Trophoblast cell (in vitro differentiated cells and primary cell): ENCODE measurements at places on chromosomes 1 and 21.
A peak's percentile ranks its signal among the peaks of the same experiment; 100 is the strongest.

DNA sequence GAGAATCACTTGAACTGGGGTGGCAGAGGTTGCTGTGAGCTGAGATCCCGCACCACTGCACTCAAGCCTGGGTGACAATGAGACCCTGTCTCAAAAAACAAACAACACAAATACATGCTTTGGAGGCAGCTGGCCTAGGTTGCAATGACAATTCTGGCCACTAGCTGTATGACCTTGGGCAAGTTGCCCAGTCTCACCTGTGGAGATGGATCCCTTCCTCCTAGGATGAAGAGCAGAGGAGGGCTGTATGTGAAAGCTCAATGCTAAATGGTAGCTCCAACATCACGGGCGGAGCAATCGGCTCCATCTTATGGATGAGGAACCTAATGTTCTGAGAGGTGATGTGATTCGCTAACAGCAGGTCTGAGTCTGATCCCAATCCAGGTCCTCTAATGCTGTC, 20.6 kb downstream of the ADORA1 start:
- peak; percentile 21 for DNase-seq

- DNase-seq: no peak
Measured at GRCh38 chr1:15489052-15489736, 13.3 kb downstream of the CELA2B start.

DNA sequence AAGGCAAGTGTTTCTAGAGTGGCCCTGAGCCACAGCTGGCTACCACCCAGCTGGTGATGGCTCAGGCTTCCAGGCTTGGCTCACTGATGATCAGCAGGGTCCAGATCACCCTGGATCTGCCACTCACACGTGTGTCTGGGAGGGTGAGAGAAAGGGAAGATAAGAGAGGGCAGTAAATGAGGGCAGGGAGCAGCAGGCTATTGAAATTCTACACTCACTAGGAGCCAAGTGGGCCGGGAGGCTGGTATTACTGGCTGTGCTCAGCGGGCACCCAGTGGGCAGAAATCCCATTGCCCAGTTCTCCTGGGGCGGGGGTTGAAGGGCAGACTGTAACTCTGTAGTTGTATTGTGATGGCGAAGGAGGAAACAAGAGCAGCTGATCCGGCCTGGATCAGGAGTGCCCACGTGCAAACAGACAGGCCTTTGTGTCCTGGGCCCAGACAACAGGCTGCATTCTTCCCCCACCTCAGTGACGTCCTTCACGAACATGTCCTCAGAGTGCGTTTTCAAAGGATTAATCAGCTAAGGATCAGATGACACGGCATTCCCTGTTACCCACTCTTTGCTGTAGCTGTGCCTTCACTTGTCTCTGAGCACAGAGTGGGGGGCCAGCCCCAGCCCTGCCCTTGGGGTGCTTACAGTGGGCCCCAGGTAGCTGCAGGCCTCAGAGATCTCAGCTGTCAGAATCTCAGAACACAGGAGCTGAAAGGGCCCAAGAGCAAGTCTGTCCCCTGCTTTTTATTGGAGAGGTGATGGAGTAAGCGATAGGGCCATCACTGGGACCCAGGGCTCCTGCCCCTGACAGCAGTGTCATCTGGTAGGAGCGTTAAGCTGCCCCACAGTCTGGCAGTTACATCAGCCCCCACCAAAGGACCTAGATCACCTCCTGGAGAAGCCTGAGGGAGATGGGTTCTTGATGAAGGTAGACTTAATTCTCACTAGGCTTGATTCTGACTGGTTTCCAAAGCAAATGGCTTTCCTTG, 60.5 kb downstream of the ATP1A1 start:
- DNase-seq: peak; percentile 58

DNA sequence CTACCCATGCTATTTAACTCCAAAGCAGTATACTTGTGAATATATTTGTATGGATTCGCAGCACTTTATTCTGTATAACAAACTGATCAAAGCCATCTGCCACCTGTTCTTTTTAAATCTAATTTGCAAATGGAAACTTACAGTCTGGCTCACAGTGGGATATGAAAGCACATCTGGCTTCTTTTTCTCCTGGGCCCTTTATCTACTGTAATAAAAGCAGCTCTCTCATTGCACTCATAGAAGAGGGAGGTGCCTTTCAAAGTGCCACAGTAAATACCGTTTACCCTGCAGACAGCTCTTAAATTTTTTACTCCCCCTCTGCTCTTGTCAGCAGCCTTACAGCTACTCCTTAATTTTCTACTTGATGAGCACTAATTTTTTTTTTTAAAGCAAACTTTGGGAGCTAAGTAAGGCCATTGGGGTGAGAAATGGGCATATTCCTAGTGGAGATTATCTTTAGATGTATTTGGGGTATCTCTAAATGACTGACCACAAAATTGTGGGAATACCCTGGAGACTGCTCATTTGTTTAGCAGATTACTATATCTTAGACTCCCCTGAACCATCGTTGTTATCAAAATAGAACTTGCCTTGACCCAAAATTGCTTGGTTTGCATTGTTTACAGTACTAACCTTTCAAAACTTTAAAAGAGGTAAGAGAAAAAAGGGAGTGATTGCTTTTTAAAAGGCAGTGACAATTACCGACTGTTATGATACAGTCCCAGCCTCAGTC, 110.1 kb downstream of the VPS13D start:
- no peak for DNase-seq

GRCh38 chr1:203629507-203630082, 3.0 kb downstream of the ATP2B4 start:
- DNase-seq: no peak

DNA sequence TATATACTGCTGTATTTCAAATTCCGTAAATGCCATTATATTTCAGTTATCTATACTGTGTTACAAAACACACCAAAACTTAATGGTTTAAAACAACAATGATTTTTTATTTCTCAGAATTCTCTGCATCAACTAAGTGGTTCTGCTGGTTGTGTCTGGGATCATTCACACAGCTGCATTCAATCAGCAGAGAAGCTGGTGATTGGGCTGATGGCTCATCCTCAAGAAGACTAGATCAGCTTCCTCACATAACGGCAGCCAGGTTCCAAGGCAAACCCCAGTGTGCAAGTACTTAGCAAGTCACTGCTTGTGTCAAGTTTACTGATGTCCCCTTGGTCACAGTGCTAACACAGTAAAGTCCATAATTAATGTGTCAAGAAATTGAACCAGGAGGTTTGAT, 86.3 kb upstream of the VANGL1 start:
- DNase-seq: no peak

DNA sequence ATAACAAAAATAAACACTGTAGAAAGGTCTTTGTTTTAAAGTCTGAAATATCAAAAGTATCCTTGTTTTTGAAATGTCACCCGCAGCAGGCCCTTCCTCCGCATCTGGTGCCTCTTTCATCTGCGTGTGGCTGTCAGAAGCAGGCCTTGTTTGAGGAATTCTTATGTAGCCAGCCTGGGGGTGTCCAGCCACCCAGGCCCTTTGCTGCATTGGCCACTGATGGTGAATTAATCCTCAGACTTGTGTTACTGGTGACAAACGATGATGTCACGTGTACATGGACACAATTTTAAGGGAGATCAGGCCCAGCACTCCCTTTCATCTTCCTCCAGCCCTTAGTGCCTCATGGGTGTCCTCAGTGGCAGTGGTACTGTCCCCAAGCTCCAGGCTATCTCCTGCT, 208.0 kb upstream of the GALNT2 start:
- no peak for DNase-seq

DNA sequence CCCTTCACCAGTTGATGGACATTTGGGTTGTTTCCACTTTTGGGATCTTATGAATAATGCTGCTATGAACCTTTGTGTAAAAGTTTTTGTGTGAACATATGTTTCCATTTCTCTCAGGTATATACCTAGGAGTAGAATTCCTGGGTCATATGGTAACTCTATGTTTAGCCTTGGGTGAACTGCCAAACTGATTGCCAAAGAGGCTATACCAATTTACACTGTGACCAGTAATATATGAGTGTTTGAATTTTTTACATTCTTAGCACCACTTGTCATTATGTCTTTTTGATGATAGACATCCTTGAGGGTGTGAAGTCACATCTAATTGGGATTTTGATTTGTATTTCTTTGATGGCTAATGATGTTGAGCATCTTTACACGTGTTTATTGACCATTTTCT, 290.1 kb downstream of the DUSP10 start:
- DNase-seq: peak; percentile 35

DNA sequence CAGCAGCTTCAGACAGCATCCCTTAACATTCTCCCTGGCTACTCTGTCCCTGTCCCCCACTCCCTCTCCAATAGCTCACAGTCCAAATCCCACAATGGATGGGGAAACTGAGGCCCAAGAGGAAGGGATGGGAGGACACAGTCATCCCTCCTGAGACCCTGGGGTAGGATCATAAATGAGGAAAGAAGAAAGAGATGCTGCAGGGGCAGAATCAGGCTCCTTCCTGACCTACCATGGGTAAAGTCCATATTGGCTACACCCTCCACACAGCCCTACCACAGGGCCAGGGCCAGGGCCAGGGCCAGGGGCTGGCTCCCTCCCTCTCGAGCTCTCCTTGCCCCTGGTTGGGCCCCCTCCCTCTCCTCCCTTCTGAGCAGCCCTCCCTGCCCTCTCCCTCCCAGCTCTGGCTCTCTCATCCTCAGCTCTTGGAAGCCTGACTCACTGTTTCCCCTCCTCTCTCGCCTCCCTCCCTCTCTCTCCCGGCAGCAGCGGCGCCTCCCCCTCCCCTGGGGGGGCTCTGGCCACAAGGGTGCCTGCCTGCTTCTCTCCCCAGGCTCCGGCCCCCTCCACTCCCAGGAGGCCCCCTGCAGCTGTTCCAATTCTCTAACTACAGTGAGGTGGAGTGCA, 4.9 kb downstream of the AHDC1 start:
- DNase-seq: no peak

- DNase-seq: no peak
Measured at GRCh38 chr1:89705901-89706699, 73.2 kb downstream of the LRRC8C start.

GRCh38 chr1:52640697-52641096, 7.7 kb downstream of the SHISAL2A start:
- DNase-seq: no peak

DNA sequence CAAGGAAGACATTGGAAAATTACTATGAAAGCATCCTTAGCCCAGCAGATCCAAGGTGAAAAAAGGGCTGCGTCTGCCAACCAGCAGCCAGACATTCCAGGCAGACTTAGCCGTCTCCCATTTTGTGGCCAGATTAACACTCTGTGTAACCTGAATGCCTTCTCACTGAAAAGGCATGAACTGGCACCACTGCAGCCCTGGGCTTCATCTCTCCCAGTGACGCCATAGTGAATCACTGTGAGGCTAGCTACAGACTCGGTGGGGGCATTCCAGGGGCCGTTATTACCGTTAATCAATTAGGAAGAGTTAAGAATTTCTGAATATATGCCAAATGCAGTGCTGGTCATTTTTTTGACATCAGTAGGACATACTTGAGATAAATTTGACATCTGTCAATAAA, 627.4 kb downstream of the LMO4 start:
- DNase-seq: peak; percentile 88

- DNase-seq: peak; percentile 56
Measured at GRCh38 chr1:98794196-98794886, 132.8 kb downstream of the SNX7 start.

DNA sequence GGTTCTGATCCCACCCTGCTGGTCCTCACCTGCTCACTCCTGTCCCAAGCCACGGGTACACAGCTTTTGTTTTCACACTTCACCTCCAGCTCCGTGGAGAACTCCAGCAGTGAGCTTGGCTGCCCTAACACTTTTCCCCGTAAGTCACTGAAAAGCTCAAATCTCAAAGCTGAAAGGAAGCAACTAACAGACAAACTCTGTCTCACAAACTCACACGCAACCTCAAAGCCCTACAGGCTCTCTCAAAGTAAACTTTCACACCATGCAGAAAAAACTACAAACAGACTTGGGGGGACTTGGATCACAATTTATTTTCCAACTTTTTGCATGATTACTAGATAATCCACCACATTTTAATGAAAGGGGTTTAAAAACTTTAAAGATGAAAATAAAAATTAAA, 88.3 kb downstream of the AK5 start:
- DNase-seq: no peak

DNA sequence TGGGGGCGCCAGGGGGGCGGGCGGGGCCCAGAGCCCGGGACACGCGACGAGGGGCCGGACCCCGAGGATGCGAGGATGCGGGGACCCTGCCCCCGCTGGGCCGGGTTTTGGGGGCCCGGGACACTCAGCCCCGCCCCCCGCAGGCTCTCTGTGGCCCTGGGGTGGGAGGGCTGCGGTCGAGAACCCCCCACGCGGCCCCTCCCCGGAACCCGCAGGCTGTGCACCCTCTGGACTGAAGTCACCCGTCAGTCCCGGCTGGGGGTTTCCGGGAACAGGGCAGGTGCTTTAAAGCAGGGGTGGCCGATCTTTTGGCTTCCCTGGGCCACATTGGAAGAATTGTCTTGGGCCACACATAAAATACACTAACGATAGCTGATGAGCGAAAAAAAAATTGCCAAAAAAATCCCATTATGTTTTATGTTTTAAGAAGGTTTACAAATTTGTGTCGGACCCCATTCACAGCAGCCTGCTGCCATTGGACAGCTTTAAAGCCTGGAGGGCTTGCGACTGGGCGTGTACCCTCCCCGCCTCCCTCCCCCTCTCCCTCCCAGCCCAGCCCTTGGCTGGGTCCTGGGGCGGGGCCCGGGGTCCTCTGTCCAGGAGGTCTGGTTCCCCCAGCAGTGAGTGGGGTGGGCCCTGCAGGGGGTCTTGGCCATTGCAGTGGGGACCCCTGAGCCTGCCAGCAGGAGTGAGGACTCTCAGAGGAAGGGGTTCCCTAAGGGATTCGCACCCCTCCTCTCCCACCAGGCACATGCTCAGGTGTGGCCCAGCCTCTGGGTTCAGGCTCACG, 21.6 kb upstream of the C1orf159 start:
- no peak for DNase-seq

GRCh38 chr1:31183126-31183525, 56.6 kb downstream of the NKAIN1 start:
- peak; percentile 21 for DNase-seq

DNA sequence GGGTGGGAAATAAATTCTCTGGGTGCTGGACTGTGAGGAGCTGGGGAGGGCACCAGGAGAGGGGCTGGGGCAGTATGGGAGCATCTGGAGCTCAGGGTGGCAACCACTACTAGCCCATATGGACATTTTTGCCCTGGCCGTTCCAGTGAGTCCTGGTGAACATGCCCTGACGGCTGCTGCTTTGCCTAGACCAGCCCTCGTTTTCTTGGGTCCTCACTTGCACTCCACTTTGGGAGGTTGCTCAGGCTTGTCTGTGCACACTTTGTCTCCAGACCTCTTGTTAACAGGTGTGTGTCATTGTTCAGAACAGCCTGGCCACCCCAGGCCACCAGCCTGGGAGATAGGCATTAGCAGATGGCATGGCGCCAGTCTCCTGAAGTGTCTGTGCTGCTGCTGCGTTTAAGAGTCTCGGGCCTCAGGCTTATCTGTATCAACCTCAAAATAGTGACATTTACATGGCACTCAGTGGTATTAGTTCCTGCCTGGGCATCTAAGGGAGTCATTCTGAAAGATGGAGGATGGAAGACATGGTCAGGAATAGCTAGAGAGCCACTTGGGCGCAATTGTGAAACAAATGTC, 190.5 kb downstream of the PTPRU start:
- DNase-seq: no peak

DNA sequence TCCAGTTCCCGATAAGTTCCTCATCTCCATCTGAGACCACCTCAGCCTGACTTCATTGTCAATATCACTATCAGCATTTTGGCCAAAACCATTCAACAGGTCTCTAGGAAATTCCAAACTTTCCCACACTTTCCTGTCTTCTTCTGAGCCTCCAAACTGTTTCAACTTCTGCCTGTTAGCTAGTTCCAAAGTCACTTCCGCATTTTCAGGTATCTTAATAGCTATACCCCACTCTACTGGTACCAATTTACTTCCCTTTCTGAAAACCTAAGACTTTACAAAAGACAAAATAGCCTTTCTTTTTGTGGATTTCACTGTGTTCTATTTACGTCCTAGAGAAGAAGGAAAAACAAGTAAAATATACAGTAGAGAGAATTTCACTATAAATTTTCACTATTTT, 147.0 kb upstream of the FMN2 start:
- no peak for DNase-seq
